ENCODE measurements at places on chromosomes 13 and 19. TPM values are rescaled to one million over a fixed set of nuclear protein-coding genes. Genes with fewer than 3 reads are reported as not detected.

GRCh38 chr19:7970716-7971448, 27.4 kb upstream of the TIMM44 start:
- no peak for DNase-seq
- no peak overlapping the region for H3K27ac ChIP-seq
- no peak overlapping the region for H3K4me3 ChIP-seq
- no peaks in the 10 kb centered on the region for H3K27me3 ChIP-seq
- no peaks in the 10 kb centered on the region for H3K4me1 ChIP-seq

Gene CEACAM1
- 13.1 TPM for total RNA-seq

DNA sequence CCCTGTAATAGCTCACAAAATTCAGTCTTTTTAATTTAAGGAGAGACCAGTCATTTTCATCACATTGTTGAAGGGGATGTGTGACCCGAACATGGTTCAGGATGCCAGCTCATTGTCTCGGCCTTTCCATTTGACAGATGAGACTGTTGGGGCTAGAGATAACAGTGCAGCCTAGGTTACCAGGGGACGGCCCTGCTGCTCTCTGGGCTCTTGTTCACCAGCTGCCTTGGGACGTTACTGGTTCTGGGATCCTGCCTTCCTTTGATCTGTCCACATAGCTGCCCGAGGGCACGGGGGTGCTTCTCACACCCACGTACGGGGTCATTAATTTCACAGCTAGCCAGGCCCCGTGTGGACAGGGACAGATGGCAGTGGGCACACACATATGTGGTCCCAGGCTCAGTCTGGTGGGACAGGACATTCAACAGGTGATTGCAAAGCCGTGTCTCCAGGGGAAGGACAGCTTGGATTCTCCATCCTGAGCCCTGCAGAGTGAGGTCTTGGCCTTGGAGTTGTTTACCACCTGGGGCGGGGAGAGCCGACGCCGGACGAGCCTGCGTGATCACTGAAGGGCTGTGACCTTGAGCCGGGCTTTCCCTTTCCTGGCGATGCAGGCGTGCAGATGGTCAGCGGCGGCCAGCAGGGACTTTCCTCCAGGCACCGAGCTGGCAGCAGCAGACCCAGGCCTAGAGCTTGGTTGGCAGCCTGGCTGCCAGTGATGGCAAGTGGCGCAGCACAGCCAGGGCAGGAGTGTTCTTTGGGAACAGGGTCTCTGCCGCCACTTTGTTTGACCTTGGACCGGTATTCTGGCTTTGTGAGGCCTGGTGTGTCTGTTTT, 26.7 kb upstream of the NPAS1 start:
- H3K27ac ChIP-seq = peak overlapping the region; percentile 55
- no peaks in the 10 kb centered on the region for H3K27me3 ChIP-seq
- DNase-seq = no peak
- no peak overlapping the region for H3K4me3 ChIP-seq
- peaks cover 32% of the 10 kb centered on the region for H3K4me1 ChIP-seq

Gene CEACAM20
- total RNA-seq = 0.35 TPM

Gene GJB2
- 0.93 TPM for total RNA-seq

- H3K36me3 ChIP-seq = peaks cover 47% of the 10 kb centered on the region
- H3K27ac ChIP-seq = no peak overlapping the region
- no peak for DNase-seq
- no peaks in the 10 kb centered on the region for H3K27me3 ChIP-seq
Measured at GRCh38 chr13:110447058-110447511, 114.4 kb downstream of the RAB20 start.

- DNase-seq = no peak
- H3K4me1 ChIP-seq = no peaks in the 10 kb centered on the region
- no peak overlapping the region for H3K27ac ChIP-seq
Measured at GRCh38 chr13:78841358-78841963, 182.5 kb upstream of the OBI1 start.

DNA sequence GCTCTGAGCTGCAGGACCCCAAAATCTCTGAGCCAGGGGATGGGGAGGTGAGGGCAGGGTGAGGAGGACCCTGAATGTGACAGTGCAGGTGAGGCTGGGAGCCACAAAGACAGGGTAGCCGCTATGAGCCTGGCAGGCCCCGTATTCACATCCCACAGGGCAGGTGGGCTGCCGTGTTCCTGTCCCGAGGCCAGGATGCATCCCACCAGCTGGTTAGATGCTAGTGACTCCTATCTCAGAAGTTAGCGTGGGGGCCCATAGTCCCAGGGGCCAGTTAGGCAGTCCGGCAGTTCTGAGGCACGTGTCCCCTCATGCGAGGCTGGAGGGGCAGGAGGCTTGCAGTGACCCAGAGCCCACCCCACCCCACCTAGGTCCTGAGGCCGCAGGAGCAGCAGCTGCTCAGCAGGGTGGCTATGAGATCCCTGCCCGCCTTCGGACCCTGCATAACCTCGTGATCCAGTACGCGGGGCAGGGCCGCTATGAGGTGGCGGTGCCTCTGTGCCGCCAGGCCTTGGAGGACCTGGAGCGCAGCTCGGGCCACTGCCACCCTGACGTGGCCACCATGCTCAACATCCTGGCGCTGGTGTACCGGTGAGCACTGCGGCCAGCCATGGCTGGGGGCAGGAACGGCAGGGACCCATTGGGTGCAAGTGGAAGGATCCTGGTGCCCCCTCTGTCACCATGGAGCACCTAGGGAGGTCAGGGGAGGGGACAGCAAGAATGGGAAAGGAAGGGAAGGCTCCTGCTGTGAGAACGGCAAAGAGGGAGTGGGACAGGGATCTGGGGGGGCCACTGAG, 7.2 kb downstream of the KLC3 start:
- no peaks in the 10 kb centered on the region for H3K4me1 ChIP-seq
- DNase-seq = no peak
- no peak overlapping the region for H3K27ac ChIP-seq
- H3K27me3 ChIP-seq = peaks cover 32% of the 10 kb centered on the region
- peaks cover 11% of the 10 kb centered on the region for H3K36me3 ChIP-seq

- H3K4me1 ChIP-seq = peaks cover 13% of the 10 kb centered on the region
- no peaks in the 10 kb centered on the region for H3K36me3 ChIP-seq
- H3K4me3 ChIP-seq = no peak overlapping the region
Measured at GRCh38 chr13:28147495-28147894, 9.2 kb downstream of the PAN3 start.

Gene TMEM255B
- total RNA-seq = 43.6 TPM

GRCh38 chr19:45045671-45046353, 7.0 kb downstream of the CLASRP start:
- no peaks in the 10 kb centered on the region for H3K27me3 ChIP-seq
- peaks cover 18% of the 10 kb centered on the region for H3K4me1 ChIP-seq
- DNase-seq = no peak
- H3K27ac ChIP-seq = no peak overlapping the region

Gene FGF21
- not detected for total RNA-seq

- H3K27ac ChIP-seq = peak overlapping the region; percentile 86
- no peak for DNase-seq
- no peaks in the 10 kb centered on the region for H3K27me3 ChIP-seq
- H3K4me1 ChIP-seq = peaks cover 9% of the 10 kb centered on the region
- peaks cover 6% of the 10 kb centered on the region for H3K36me3 ChIP-seq
Measured at GRCh38 chr19:55339889-55340783, 460 bp downstream of the KMT5C start.

Gene COL5A3
- 9.6 TPM for total RNA-seq
